ENCODE measurements at places on chromosomes 7 and 10.

- no peak for DNase-seq
Observed at GRCh38 chr10:21675157-21675796, 141.2 kb downstream of the MLLT10 start.

DNA sequence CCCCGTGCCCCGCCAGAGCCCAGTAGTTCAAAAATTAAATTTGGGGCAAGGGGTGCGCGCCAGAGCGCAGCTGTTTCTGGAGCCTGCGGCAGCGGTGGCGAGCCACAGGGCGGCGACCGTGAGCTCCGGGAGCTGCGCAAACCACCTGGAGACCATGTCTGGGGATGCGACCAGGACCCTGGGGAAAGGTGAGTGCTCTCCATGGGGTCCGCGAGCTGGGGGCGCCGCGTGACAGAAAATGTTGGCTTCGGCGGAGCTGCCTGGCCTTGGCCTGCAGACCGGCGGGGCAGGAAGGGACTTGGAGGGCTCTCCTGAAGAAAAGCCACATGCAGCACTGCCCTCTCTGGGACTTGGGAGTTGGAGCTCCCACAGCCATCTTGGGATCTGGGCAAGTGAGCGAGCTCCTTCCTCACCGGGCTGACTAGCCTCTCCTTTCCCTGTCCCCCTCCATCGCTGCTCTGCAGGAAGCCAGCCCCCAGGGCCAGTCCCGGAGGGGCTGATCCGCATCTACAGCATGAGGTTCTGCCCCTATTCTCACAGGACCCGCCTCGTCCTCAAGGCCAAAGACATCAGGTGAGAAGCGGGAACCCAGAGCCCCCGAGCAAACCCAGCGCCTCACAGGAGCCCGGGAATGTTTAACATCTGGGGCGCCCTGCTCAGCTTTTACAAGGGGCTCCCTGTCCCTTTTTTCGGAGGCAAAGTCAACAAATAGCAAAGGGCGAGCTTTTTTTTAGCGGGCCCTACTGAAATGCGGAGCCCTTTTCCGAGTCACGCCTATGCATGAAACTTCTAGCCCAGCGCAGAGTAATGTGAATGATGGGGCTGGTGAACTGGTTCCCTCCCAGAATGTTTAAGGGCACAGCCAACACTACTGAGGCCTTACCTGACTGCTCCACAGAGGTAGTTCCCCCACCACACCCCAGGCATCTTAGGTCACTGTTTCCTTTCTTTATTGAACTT lies 6.1 kb downstream of the GSTO2 start:
- no peak for DNase-seq

DNA sequence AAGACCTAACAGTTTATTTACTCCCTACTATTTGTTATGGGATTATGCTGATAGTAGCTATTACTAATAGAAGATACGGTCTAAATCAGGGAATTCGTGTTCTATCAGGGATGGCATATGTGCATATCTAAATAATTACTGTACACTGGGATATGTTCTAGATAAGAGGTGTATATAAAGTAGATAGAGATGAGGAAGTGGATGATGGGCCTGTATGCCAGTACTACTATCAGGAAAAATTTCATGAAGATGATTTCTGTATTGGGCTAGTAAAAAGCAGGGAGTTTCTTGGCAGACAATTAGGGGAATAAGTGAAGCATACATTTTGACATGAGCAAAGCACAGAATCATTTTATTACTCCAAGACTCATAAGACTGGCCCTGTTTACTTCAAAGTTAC lies 26.2 kb downstream of the PTPN12 start:
- no peak for DNase-seq

GRCh38 chr7:70619659-70620058 lies 512.3 kb upstream of the GALNT17 start:
- no peak for DNase-seq

DNA sequence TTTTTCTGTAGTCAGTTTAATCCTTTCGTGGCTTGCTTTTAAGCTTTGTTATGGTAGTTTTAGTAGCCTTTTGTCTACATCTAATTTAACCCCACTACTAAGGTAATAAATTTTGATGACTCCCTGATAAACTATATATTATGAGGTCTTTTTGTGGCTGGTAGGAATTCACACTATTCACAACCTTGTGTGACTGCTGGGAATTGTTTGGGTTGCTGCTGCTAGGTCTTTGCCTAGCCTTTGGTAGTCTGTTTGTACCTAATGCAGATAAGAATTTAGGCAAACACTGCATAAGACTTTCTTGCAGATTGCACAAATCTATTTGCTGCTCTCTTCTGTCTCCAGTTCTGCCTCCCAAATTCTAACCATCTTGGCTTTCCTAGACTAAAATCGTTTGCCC lies 58.3 kb downstream of the SHOC2 start:
- DNase-seq: no peak

DNA sequence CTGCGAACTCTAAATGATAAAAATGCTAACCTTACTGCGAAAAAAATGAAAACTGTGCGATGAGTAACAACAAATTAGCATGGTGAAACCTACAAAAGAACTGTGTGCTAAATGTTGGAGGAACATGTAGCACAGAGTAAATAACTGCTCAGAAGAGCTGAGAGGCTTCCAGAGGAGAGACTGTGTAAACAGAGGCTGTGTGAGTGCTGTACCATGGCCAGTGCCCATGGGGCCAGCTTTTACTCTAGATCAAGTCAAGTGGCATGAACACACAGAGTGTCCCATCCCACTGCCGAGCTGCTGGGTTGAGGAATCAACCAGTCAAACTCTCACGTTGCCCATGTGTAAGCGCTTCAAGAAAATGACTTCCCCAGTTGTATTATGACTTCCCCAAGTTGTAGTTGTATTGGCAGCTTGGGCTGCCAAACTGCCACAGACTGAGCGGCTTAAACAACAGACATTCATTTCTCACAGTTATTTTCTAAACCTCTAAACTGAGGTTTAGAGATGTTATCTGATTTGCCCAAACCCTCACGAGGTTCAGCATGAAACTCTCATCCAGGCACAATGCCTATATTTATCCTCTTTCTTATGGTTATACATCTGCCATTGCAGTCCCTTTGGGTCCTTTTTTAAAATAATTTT lies 270.7 kb downstream of the ABCA13 start:
- DNase-seq: no peak

DNA sequence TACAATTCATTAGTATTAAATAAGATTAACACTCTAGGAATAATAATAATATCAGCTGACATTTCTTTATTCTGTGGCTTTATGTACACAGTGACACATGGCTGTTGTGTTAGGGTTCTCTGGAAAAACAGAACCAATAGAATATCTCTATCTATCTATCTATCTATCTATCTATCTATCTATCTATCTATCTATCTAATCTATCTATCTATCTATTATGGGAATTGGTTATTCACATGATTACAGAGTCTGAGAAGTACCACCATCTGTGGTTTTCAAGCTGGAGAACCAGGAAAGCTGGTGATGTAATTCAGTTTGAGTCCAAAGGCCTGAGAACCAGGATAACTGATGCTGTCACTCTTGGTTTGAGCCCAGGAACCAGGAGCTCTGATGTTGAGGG lies 194.1 kb upstream of the MTPN start:
- no peak for DNase-seq

GRCh38 chr10:52952391-52953055 lies 179.9 kb upstream of the MBL2 start:
- no peak for DNase-seq

- DNase-seq: no peak
Observed at GRCh38 chr7:44439926-44440325, 50.5 kb downstream of the NUDCD3 start.

DNA sequence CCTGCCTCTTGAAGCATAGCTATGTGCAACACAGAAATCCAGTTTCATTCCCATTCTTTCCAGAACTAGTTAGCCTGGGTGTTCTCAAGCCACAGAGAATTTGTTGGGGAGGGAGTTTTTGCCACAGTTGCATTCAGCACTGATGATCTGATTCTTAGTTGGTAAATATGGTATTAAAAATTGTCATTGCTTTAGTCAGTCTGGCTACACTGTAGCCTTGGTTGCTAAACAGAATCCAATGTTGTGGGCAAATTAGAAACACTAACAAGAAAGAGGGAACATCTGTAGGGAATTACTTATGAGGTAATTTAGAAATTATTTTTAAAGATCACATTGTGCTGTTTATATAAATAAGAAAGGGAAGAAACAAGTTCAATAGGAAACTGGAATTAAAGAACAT lies 57.0 kb upstream of the CC2D2B start:
- no peak for DNase-seq

GRCh38 chr7:39951226-39952194 lies 1.5 kb downstream of the CDK13 start:
- DNase-seq: peak; percentile 40

DNA sequence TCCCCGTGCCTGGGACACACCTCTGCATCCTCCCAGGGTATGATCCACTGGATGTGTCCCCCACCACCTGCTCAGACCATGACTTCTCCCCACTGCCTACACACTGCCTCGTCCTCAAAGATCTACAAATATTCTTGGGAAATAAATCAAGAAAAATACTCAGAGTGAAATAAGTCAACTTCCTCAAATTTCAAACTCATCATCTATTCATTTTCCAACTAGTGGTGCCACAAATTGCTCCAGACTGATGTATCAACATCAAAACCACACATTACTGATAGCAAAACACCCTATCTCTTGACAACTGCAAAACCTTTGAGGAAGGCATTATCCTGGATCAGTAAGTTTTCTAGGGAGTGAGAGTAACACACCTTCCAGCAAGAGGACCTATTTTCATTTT lies 87.7 kb downstream of the GRB10 start:
- DNase-seq: no peak

- no peak for DNase-seq
Observed at GRCh38 chr7:27586825-27587224, 75.9 kb downstream of the HIBADH start.

DNA sequence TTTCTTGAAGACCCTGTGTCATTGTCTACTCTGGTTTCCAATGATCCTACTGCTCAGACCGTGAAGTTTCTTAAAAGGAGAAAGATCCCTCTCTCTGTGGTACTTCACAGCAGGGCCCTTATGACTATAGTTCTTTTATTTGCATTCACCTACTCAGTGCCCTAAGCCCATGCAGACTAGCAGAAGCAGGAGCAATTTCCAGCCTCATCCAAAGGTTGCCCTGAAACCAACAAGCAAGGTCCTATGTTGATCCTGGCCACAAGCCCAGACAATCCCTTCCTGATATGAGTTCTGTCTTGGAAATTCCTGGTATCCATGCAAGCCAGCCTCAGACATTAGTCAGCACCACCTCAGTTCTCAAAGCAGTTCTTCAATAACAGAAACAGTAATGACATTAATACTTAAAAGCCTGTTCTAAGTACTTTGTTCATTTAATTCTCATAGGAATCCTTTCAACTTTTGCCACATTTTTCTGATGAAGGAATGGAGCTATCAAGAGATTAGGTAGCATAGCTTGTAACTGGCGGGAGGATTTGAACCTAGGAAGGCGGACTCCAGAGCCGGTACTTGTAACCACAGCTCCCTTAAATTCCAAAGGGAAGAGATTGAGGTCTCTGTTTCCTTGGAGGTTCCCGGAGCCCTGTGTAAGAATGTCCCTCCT lies 58.1 kb upstream of the ST8SIA6 start:
- no peak for DNase-seq

- no peak for DNase-seq
Observed at GRCh38 chr7:51308265-51308664, 8.3 kb downstream of the COBL start.

DNA sequence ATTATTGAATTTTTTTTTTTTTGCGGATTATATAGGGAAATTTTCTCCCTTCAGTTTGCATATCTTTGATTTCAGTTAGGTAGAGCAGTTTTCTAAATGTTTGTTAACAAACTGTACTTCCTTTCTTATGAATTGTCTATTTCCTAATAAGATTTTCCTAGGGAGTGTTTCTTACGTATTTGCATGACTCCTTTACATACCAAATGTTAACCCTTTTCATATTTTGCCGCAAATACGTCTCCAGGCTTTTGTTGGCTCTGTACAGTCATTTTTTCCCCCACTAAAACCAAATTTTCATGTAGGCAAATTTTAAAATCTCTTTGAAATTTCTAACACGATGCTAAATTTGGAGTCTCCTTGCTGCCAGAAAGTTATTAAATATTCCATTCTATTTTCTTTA lies 1.9 kb upstream of the FRAT2 start:
- DNase-seq: no peak

DNA sequence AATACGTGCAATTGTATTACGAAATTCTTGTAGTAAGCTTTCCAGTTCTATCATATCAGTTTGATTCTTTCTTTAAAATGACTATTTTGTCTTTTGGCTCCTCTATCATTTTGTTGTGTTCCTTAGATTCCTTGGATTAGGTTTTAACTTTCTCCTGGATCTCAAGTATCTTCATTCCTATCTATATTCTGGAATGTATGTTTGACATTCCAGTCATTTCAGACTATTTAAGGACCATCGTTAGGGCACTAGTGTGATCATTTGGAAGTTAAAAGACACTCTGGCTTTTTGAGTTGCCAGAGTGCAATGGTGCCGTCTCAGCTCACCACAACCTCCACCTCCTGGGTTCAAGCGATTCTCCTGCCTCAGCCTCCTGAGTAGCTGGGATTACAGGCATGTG lies 45.7 kb upstream of the SFTPD start:
- no peak for DNase-seq

- no peak for DNase-seq
Observed at GRCh38 chr10:71547312-71547711, 150.6 kb downstream of the CDH23 start.
